ENCODE measurements at places on chromosomes 12 and 14. TPM values are rescaled to one million over a fixed set of nuclear protein-coding genes. Genes with fewer than 3 reads are reported as not detected.

The TSPAN8 gene
- total RNA-seq = not detected

The CCDC177 gene
- not detected for total RNA-seq

The PLBD2 gene
- 70.1 TPM for total RNA-seq

The SLC25A47 gene
- under 0.01 TPM for total RNA-seq

The JAG2 gene
- total RNA-seq = 2.4 TPM

The C12orf54 gene
- total RNA-seq = not detected

The AQP5 gene
- total RNA-seq = not detected

The ZNF385A gene
- total RNA-seq = 5.9 TPM

The ALG10 gene
- total RNA-seq = 9.9 TPM

Data from mesangial cell (primary cell).